Renal pelvis (tissue), 12 donors: ENCODE measurements at places on chromosomes 6 and 20. TPM values are rescaled to one million over a fixed set of nuclear protein-coding genes. Genes with fewer than 3 reads are reported as not detected.

Gene MTHFD1L
- 14.7 TPM for polyA plus RNA-seq

Gene ELOVL2
- 9.8 TPM for polyA plus RNA-seq

GRCh38 chr6:36577301-36577700 is 16.9 kb upstream of the SRSF3 start:
- no peak for DNase-seq

DNA sequence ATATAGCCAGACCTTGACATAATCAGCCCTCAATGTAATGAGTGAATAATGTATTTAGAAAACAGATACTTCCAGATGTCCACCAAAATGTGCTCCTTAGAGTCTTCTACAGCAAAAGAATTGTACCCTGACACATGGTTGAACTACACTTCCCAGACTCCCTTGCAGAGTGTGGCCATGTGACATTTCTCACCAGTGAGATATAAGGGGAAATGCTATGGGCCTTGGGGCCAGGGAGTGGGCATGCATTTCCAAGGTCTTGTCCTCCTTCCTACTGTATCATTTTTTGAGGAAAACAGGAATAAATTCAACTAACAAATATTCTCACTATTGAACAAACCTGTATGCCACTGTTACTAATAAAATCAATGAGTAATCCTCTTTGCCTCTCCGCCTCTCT is 211.4 kb upstream of the SMLR1 start:
- DNase-seq: no peak

- DNase-seq: no peak
Measured at GRCh38 chr20:41234041-41234440, 83.5 kb downstream of the ZHX3 start.

Gene PAK5
- 0.60 TPM for polyA plus RNA-seq

Gene NDUFAF4
- 32.4 TPM for polyA plus RNA-seq

Gene ADGRF1
- 39.5 TPM for polyA plus RNA-seq

DNA sequence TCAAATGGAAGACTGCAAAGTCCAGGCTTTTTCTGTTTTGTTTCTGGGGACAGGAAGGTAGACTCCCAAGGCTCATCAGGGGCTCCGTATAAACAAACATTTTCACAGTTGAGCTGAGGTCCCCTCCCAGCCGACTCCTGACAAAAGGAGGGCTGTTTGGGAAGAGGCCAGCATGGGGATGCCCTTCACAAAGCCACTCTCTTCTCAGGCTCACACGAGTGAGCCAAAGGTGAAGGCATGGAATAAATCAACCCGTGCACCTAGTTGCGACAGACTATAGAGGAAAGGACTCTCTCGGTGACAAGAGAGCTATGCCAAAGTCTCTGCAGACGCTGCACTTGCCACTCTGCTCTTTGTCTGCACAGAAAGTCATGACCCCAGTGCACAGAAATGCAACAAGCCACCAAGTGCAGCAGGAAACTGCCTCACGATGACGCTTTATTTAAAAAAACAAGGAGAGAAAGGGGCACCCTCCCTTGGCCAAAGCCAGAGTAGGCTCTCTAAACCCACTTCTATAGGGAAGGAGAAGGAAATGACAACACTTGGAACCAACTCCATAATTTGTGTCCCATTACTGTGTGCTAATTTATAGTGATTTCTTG is 21.0 kb downstream of the JAG1 start:
- DNase-seq: no peak

GRCh38 chr20:37426106-37426505 is 80.2 kb downstream of the SRC start:
- DNase-seq: no peak

Gene BPHL
- polyA plus RNA-seq: 74.9 TPM
